Caco-2 (cell line): ENCODE measurements at places on chromosomes 16 and 17. TPM values are rescaled to one million over a fixed set of nuclear protein-coding genes. Genes with fewer than 3 reads are reported as not detected.

- H3K27me3 ChIP-seq, result no peaks in the 10 kb centered on the region
- H3K4me1 ChIP-seq, result peaks cover 13% of the 10 kb centered on the region
- DNase-seq, result no peak
Observed at GRCh38 chr17:49829026-49829425, 18.8 kb downstream of the TAC4 start.

- DNase-seq, result no peak
- H3K4me3 ChIP-seq, result no peak overlapping the region
- H3K27ac ChIP-seq, result peak overlapping the region; percentile 39
- H3K4me1 ChIP-seq, result peaks cover 39% of the 10 kb centered on the region
Observed at GRCh38 chr17:75611851-75612429, 21.3 kb upstream of the SMIM5 start.

- no peak overlapping the region for H3K4me3 ChIP-seq
- DNase-seq, result no peak
- H3K27ac ChIP-seq, result no peak overlapping the region
- H3K36me3 ChIP-seq, result no peaks in the 10 kb centered on the region
Observed at GRCh38 chr16:9438991-9439390, 347.5 kb downstream of the HAPSTR1 start.

DNA sequence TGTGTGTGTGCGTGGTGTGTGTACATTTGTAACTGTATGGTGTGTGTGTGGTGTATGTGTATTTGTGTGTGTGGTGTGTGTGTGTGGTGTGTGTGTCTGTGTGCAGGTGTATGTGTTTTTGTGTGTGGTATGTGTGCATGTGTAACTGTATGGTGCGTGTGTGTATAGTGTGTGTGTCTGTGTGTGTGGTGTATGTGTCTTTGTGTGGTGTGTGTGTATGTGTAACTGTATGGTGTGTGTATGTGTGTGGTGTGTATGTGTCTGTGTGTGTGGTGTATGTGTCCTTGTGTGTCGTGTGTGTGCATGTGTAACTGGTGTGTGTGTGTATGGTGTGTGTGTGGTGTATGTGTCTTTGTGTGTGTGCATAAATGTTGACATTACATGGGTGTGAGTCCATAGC is 163.7 kb upstream of the PLCG2 start:
- no peak overlapping the region for H3K4me3 ChIP-seq
- peaks cover 5% of the 10 kb centered on the region for H3K36me3 ChIP-seq
- H3K27me3 ChIP-seq, result no peaks in the 10 kb centered on the region
- no peak overlapping the region for H3K27ac ChIP-seq

Gene LCAT
- 26.3 and 33.3 TPM in 2 replicates for total RNA-seq

Gene CHD9NB
- not detected in 2 replicates for total RNA-seq

Gene SYT17
- 4.2 and 4.6 TPM in 2 replicates for total RNA-seq
